ENCODE measurements at places on chromosomes 11 and 22. TPM values are rescaled to one million over a fixed set of nuclear protein-coding genes. Genes with fewer than 3 reads are reported as not detected.
A peak's percentile ranks its signal among the peaks of the same experiment; 100 is the strongest.

The OR51B2 gene
- not detected for polyA plus RNA-seq

The KRTAP5-1 gene
- polyA plus RNA-seq, result not detected

The ABCC8 gene
- not detected for polyA plus RNA-seq

The INS gene
- polyA plus RNA-seq, result not detected

The SOX6 gene
- not detected for polyA plus RNA-seq

The CHST1 gene
- not detected for polyA plus RNA-seq

DNA sequence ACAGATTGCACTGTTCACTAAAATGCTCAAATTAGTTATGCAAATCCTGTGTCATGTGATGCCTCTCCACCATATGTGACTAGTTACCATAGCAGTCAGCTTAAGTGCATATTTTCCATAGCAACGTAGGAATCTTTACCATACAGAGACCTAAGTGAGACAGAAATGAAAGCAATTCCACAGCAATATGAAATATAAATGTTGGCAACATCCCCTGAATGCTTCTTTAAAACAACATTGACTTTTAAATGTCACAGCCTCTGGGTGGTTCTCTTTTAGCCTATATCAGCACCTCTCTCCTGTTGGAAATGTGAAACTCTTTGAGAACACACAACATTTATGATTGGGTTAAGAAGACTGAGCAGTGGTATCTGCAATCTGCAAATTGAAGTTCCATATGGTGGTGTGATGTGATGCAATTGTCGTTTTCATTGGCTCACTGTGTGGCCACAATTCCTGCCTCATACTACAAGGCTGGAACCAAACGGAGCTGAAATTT is 814.6 kb downstream of the DLG2 start:
- H3K27ac ChIP-seq, result no peak overlapping the region
- H3K4me3 ChIP-seq, result no peak overlapping the region
- no peak for DNase-seq
- no peaks in the 10 kb centered on the region for H3K36me3 ChIP-seq
- H3K4me1 ChIP-seq, result no peaks in the 10 kb centered on the region

DNA sequence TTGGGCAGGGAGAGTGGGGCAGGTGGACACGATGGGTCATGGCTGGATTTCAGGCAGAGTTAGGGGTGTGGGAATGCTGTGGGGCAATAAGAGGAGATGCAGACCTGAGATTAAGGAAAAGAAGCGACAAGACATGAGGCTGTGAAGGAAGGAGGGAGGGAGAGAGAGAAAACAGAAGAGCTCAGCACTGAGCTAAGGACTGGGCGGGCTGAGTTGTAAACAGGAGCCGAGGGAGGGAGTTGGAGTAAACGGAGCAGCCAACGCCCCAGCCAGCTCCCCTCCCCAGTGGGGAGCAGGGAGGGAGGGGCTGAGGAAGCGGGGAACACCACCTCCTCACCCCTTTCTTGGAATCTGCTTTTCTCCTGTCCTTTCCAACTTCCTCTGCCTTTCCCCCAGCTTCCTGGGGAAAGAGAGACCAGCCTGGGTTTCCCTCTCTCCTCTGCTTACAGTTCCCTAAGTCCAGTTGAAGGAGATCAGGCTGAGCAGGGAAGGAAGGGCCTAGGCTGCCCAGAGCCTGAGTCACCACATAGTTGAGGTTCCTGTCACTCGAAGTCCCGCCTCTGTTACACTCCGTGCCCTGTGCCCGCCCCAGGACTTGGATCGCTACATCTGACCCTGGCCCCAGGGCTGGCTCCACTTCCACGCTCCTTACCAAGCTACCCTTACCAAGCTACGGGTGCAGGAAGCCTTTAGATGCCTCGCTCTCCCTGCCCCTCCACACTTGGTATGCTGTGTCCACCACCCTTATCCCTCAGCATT is 6.7 kb upstream of the AHNAK start:
- peaks cover 77% of the 10 kb centered on the region for H3K4me1 ChIP-seq
- no peaks in the 10 kb centered on the region for H3K27me3 ChIP-seq
- peak overlapping the region; percentile 9 for H3K4me3 ChIP-seq
- H3K36me3 ChIP-seq, result no peaks in the 10 kb centered on the region

DNA sequence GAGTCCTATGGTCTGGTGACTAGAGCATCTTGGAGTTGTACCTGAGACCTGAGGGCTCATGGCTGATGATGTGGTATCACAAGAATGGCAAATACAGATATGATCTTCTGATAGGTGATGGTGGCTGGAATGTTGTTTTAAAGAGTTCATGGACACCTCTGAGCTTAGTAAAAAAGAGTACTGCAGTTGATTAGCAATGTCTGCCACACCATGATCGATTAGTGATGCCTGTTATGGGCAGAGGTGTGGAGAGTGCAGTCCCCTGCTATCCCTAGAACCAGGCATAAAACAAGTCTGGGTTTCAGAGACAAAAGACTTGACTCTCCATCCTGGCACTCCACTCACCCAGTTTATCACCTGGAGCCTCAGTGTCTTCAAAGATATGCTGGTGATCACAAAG is 1.4 kb upstream of the BATF2 start:
- no peak for DNase-seq
- H3K36me3 ChIP-seq, result no peaks in the 10 kb centered on the region
- H3K27ac ChIP-seq, result no peak overlapping the region

DNA sequence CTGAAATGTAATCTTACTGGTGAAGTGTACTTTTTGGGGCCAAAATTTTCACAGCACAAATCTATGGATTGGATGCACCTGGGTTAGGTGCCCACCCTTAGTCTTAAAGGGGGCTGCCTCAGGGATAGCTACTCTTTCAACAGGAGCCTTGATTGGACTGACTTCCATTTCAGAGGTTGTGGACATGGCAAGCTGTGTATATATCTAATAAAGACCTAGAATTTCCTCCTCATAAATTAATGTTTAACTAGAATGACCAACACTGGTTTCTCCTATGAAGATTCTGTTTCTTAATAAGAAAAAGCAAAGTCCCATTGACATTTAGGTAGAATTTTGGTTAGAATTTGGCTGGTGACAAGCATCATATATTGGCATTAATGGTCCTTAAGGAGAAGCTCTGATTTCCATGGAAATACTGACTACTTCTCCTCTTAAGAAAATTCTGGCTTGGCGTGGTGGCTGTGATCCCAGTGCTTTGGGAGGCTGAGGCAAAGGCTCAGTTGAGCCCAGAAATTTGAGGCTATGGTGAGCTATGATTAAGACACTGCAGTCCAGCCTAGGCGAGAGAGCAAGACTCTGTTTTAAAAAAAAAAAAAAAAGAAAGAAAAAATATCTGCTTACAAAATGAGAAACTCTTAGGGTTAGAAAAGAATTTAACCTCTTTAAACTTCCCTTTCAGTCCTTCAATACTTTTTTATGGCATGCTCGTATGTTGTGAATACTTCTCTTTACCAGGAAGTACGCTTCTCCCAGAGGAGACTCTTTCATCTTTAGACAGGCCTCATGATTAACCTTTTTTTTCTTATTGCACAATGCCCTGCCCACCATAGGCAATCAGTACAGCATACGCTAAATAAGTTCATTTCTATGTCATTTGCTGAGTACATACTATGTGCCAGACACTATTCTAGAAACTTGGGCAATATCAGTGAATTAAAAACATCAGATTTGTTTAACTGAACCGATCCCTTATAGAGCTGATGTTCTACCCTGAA is 77.2 kb downstream of the PRR5L start:
- H3K4me1 ChIP-seq, result peaks cover 21% of the 10 kb centered on the region
- no peak for DNase-seq
- no peak overlapping the region for H3K27ac ChIP-seq
- H3K27me3 ChIP-seq, result peaks cover 38% of the 10 kb centered on the region
- H3K36me3 ChIP-seq, result no peaks in the 10 kb centered on the region
- no peak overlapping the region for H3K4me3 ChIP-seq

- H3K27me3 ChIP-seq, result no peaks in the 10 kb centered on the region
- no peak for DNase-seq
- H3K36me3 ChIP-seq, result no peaks in the 10 kb centered on the region
- H3K4me1 ChIP-seq, result no peaks in the 10 kb centered on the region
- H3K27ac ChIP-seq, result no peak overlapping the region
These were observed 45.6 kb downstream of the LRRC4C start for GRCh38 chr11:41413843-41414242.

DNA sequence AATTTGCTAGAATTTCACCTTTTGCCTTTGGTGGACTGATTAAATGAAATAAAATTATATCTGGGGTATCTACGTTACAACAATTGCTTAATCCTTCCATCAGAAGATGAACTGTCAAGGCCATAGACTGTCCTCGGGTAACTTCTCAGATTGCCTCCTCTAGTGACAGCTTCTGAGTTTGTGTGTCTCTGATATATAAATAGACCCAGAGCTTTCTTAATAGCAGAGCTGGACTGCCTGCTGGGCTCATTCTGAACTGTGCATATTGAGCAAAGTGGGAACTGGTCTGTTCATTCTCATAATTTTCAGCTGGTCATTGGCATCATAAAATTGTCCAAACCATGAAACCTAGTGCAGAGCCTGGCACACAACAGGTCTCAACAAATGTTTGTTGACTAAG is 99.1 kb upstream of the GRAMD1B start:
- no peaks in the 10 kb centered on the region for H3K4me1 ChIP-seq
- no peak overlapping the region for H3K27ac ChIP-seq
- H3K36me3 ChIP-seq, result no peaks in the 10 kb centered on the region
- no peaks in the 10 kb centered on the region for H3K27me3 ChIP-seq

GRCh38 chr22:36772451-36772850 is 3.5 kb downstream of the IFT27 start:
- H3K4me1 ChIP-seq, result peaks cover 40% of the 10 kb centered on the region
- H3K27ac ChIP-seq, result no peak overlapping the region
- H3K4me3 ChIP-seq, result no peak overlapping the region
- no peak for DNase-seq
- H3K36me3 ChIP-seq, result peaks cover 6% of the 10 kb centered on the region

DNA sequence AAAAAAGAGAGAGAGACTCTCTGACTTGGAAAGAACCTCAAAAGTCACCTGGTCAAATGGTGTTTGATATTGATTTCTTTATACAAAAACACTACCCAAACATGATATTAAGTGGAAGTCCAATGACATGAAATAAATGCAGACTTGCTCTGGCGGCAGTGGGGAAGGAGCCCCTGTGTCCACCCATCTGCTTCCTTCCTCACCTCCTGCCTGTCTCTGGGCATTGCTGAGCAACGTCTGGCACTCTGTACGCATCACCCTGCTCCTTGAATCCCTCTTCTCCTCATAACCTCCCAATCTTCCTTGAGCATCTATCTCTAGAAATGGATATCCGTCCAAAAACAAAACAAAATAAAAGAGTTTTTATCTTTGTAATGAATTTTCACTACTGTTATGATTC is 39.9 kb upstream of the GRAMD1B start:
- no peak for DNase-seq
- no peaks in the 10 kb centered on the region for H3K27me3 ChIP-seq
- no peaks in the 10 kb centered on the region for H3K36me3 ChIP-seq
- no peaks in the 10 kb centered on the region for H3K4me1 ChIP-seq
- H3K4me3 ChIP-seq, result no peak overlapping the region
- no peak overlapping the region for H3K27ac ChIP-seq

- peaks cover 22% of the 10 kb centered on the region for H3K36me3 ChIP-seq
- no peak for DNase-seq
- no peaks in the 10 kb centered on the region for H3K27me3 ChIP-seq
- H3K4me3 ChIP-seq, result no peak overlapping the region
- peaks cover 15% of the 10 kb centered on the region for H3K4me1 ChIP-seq
These were observed 1.6 kb downstream of the L3MBTL2 start for GRCh38 chr22:41206719-41207118.

- peaks cover 9% of the 10 kb centered on the region for H3K4me1 ChIP-seq
- DNase-seq, result no peak
These were observed 15.2 kb downstream of the MRGPRG start for GRCh38 chr11:3203221-3204043.

DNA sequence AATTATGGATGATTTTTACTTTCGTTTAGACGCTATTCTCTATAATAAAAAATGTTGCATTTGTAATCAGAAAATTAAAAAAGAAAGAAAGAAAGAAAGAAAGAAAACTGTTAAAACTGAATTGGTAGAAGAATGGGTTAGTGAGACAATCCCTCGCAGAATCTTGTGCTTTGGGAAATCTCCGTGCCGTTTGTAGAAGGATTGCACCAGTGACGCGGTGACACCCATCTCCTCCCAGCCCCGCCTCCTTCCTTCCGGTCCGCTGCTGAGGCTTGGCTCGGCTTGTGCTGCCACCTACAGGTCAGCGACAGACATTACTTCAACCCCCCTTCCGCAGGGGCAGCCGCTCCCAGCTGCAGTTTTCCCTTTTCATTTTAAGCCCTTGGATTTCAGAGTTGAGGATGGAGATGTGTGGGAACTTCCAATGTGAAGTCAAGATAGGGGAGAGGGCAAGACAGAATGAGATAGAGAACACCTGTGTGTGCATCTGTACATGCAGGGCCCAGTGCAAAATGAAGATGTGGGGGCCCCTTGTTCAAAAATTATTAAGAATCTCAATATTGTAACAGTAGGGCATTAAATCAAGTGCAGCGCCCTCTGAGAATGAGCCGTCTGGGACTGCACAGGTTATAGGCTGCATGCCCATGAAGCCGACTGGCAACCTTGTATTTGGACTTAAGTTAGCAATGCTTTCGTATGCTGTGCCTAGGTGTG is 41.1 kb downstream of the TST start:
- peak; percentile 93 for DNase-seq
- peaks cover 7% of the 10 kb centered on the region for H3K4me1 ChIP-seq
- no peaks in the 10 kb centered on the region for H3K36me3 ChIP-seq
- peak overlapping the region; percentile 43 for H3K27ac ChIP-seq

DNA sequence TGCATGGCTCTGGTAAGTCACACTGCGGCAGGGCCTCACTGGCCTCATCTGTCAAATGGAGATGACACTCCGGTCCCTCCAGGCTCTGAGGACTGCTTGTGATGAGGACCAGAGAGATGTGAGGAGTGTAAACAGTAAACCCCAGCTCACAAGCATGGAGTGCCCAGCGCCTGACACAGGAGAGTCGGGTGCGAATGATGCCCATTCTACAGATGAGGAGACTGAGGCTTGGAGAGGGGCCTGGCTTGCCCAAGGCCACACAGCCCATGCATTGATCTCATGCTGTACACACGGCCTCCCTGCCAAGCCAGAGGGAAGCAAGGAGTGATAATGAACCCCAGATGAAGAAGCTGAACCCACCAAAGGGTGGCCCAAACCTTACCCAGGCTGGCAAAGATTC is 37.2 kb downstream of the ELFN2 start:
- no peaks in the 10 kb centered on the region for H3K27me3 ChIP-seq
- H3K36me3 ChIP-seq, result no peaks in the 10 kb centered on the region
- DNase-seq, result no peak
- no peaks in the 10 kb centered on the region for H3K4me1 ChIP-seq
- H3K27ac ChIP-seq, result no peak overlapping the region

Data from CD14-positive monocyte (primary cell).